PC-3 (cell line): ENCODE measurements at places on chromosomes 13 and 19. TPM values are rescaled to one million over a fixed set of nuclear protein-coding genes. Genes with fewer than 3 reads are reported as not detected.

SELENOV gene
- total RNA-seq, result not detected in 2 replicates

THAP8 gene
- total RNA-seq, result 0.95 and 2.1 TPM in 2 replicates

LHB gene
- not detected in 2 replicates for total RNA-seq

DNA sequence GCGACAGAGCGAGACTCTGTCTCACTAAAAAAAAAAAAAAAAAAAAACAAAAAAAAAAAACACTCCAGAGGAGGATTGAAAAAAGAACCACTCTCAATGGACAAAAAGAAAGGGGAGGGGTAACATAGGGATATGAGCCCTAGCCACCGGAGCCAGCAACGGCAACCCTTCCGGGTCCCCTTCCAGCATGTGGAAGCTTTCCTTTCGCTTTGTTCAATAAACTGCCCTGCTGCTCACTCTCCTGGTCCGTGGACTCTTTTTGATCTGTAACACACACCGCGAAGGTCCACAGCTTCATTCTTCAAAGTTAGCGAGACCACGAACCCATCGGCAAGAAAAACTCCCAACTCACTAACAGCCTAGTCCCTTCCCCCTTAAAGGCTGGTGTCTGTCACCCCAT is 1.0 kb upstream of the REX1BD start:
- H3K27me3 ChIP-seq, result no peaks in the 10 kb centered on the region
- H3K4me1 ChIP-seq, result peaks cover 18% of the 10 kb centered on the region
- no peak for DNase-seq
- no peak overlapping the region for H3K27ac ChIP-seq

- H3K27me3 ChIP-seq, result no peaks in the 10 kb centered on the region
- H3K36me3 ChIP-seq, result peaks cover 14% of the 10 kb centered on the region; the same call in 1 of the 2 replicates
- peak; percentile 72 for DNase-seq
- H3K27ac ChIP-seq, result peak overlapping the region; percentile 28; the same call in 1 of the 2 replicates
These were observed 3.9 kb downstream of the FEM1A start for GRCh38 chr19:4795400-4795799.

DNA sequence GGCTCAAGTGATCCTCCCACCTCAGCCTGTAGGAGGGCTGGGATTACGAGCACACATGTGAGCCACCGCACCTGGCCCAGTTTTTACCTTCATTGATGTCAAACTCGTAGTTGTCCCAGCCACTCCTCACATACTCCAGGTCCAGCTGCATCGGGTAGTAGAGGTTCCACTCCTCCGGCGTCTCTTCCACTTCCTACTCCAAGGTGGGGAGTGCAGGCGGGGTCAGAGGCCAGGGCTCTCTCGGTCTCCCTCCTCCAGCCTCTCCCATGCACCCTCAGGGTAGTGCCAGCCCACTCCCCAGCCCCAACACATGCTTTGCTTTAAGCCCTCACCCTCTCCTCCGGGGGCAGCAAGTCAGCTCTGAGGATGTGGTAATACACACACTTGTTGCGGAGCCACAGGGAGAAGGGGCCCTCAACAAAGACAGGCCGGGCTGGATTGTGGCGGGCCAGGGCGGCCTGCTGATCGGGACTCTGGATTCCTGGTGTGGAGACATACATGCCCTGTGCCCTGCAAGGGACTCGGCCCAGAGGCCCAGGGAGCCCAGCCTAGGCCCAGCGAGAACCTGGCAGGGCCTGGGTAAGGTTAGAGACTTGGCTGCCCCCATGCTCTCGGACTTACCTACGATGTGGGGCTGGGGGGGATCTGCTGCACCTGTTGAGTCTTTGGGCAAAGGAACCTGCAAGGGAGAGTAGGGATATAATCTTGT is 1.9 kb upstream of the ZNF653 start:
- H3K27me3 ChIP-seq, result no peaks in the 10 kb centered on the region
- no peak overlapping the region for H3K4me3 ChIP-seq
- H3K4me1 ChIP-seq, result peaks cover 15% of the 10 kb centered on the region
- no peak for DNase-seq
- peaks cover 5% of the 10 kb centered on the region; the same call in 1 of the 2 replicates for H3K36me3 ChIP-seq
- no peak overlapping the region for H3K27ac ChIP-seq

- no peak overlapping the region for H3K4me3 ChIP-seq
- H3K36me3 ChIP-seq, result no peaks in the 10 kb centered on the region
- no peak for DNase-seq
- H3K27ac ChIP-seq, result peak overlapping the region; percentile 69
These were observed 27.0 kb upstream of the TPT1 start for GRCh38 chr13:45368005-45368404.

DNA sequence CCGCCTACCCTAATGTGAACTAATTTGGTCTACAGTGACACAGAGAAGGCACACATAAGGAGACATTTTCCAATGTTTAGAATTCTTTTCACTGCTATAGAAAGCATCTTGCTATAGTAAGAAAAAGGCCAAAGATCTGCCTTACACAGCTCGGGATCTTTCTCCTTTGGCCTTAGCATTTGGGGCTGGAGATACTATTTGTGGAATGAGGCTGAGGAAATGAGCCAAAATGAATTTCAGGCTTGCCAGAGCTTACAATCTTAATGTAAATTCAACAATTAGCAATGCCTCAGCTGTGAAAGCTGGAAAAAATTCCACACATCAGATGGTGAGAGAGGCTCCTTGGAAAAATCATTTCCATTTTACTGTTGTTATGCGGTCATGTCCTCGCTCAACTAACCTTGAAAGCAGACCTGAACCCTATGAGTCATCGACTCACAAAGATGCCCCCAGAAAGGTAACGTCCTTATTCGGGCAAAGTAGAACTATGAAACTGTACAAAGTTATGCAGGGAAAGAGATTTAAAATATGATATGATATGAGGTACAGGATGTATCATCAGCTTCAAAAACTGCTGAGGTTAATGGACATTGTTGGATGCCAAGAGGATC is 324.5 kb upstream of the NBEA start:
- H3K27me3 ChIP-seq, result no peaks in the 10 kb centered on the region
- no peaks in the 10 kb centered on the region for H3K4me1 ChIP-seq
- no peak overlapping the region for H3K4me3 ChIP-seq
- no peaks in the 10 kb centered on the region for H3K36me3 ChIP-seq

GRCh38 chr13:102374233-102374632 is 27.6 kb downstream of the FGF14 start:
- H3K36me3 ChIP-seq, result no peaks in the 10 kb centered on the region
- no peak for DNase-seq
- H3K27me3 ChIP-seq, result 0 out of 2 replicates have a peak, but pooled peaks cover 6% of the 10 kb centered on the region
- no peak overlapping the region for H3K4me3 ChIP-seq
- no peak overlapping the region for H3K27ac ChIP-seq

DNA sequence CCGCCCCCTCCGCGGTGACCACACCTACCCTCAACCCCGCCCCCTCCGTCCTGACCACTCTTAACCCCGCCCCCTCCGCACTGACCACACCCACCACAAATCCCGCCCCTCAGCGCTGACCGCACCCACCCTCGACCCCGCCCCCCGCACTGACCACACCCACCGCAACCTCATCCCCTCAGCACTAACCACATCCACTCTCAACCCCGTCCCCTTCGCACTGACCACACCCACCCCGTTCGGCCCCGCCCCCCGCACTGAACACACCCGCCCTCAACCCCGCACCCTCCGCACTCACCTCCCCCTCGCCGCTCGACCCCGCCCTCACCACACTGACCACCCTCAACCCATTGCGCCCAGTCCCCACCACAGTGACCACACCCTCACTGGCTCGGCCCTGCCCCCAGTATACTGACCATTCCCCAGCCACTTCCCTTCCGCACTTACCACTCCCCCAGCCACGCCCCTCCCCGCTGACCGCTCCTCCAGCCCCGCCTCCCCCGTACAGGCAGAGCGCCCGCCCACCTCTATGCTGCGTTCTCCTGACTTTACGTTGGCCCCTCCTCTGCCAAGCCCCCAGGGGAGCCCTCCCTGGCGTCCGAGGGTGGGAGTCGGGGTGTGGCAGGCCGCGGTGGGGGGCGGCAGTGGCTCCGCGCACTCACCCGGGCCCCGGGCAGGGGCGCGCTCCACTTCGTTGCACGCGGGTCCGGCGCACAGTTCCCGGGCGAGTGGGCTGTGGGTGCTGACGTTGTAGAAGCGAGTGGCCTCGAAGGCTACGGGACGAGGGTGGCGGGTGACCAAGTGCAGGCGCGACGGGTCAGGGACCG is 8.4 kb downstream of the F2RL3 start:
- no peaks in the 10 kb centered on the region for H3K36me3 ChIP-seq
- peaks cover 6% of the 10 kb centered on the region; the same call in 1 of the 2 replicates for H3K4me1 ChIP-seq
- no peak overlapping the region for H3K27ac ChIP-seq
- peak overlapping the region; percentile 54 for H3K4me3 ChIP-seq
- DNase-seq, result peak; percentile 76

- H3K4me1 ChIP-seq, result peaks cover 55% of the 10 kb centered on the region
- H3K27me3 ChIP-seq, result no peaks in the 10 kb centered on the region
- peak; percentile 24 for DNase-seq
- H3K27ac ChIP-seq, result peak overlapping the region; percentile 55
- no peak overlapping the region for H3K4me3 ChIP-seq
These were observed 117.3 kb downstream of the RAB20 start for GRCh38 chr13:110444226-110444653.

DNA sequence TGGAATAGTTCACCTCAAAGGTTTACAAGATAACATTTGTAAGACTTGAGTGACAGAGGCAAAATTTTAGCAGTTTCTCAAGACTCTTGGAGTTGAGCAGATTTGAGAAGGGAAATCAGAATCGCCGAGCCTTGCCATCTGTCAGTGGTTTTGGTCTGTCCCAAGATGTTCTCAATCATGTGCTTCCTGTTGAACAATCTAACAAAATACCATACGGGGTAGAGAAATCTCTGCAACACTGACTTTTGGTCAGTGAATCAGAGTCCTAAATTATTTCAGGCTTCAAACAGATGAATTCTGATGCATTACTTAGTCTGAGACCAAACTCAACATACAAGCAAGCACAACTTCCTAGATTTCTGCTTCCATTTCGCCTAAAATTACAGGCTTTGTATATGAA is 3.8 kb downstream of the KCTD12 start:
- no peak overlapping the region for H3K4me3 ChIP-seq
- no peaks in the 10 kb centered on the region for H3K36me3 ChIP-seq
- H3K27me3 ChIP-seq, result no peaks in the 10 kb centered on the region
- DNase-seq, result no peak
- no peak overlapping the region for H3K27ac ChIP-seq
- H3K4me1 ChIP-seq, result peaks cover 29% of the 10 kb centered on the region
